A673 (cell line): ENCODE measurements at places on chromosomes 2 and 18.

DNA sequence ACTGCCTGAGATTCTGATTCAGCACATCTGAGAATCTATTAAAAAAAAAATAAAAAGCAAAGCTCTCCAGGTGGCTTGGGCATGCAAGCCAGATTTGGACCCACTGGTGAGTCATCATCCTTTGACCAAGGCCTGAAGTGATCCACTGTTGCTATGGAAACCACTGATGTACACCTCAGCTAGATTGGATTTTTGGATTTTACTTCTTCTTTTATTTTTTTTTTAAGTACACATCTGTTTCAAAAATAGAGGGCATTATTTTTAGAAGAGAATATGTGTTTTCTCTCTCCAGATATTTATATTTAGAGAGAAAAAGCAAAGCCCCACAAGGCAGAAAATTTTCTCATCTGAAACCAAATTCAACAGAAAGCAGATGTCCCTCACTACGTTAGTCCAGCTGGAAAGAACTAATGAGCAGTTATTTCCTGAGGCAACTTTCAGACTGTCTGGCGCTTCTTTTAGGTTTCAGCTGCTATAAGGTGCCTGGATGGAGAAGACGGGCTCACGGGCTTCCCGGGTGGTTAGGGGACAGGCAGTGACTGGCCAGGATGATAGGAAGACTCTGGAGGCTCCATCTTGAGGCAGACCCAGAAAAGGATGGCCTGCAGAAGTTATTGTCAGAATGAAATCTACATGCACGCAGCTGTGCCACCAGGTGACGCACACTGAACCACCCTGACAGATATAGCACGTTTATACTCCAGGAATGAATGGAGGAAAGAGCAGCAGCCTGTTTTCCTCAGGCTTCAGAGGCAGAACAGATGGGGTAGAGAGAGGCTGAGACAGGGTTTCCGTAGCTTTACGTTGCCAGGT is 50.5 kb downstream of the MRPL35 start:
- no peak for DNase-seq

- DNase-seq = no peak
Measured at GRCh38 chr2:33494155-33494779, 17.8 kb downstream of the RASGRP3 start.

DNA sequence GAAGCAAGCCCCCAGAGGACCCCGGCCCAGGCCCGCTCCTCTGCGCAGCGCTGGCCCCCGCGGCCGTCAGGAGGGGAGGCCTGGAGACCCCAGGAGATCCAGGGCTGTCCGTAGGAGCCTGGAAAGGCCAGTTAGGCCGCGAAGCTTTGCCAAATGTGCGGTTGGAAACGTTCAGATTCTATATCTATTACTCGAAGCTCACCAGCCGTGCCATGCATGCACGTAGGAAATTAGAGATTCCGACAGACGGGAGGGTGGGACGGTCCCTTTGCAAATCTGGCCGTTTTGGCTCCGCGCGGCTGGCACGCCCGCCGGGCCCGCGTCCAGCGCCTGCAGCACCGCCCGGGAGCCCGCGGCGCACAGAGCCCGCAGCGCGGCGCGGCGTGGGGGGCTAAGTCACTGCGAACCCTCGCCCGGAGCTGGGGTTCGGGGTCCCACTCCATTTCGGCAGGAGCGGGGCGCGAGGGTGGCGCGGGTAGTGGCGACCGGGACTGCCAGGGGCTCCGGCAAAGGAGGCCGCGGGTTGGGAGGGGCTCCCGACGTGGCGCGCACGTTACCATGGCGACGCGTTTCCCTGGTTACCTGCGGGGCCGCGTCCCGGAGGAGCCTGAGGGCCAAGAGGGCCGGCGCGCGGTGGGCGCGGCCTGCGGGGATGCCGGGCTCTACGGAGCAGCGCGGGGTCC is 488.6 kb upstream of the SMIM21 start:
- peak; percentile 14 for DNase-seq

DNA sequence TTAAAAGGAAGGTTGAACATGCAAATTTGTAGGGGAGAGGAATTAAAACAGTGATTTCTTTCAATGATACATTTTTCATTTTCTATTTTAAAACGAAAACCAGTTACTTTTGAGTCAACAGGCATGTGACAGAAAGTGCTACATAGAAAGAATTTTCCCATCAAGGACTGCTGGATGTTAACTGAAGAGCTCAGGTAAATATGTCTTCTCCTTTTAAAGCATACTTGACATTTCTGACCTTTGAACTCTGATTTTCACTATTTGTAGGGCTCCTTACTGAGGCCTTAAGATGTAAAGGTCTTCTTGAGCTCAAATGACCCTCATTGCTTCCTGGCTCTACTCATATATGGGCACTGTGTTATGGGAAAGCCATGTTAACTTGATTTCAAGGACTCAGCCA is 32.4 kb downstream of the FIGN start:
- no peak for DNase-seq
